ENCODE measurements at places on chromosomes 1 and 21.

DNA sequence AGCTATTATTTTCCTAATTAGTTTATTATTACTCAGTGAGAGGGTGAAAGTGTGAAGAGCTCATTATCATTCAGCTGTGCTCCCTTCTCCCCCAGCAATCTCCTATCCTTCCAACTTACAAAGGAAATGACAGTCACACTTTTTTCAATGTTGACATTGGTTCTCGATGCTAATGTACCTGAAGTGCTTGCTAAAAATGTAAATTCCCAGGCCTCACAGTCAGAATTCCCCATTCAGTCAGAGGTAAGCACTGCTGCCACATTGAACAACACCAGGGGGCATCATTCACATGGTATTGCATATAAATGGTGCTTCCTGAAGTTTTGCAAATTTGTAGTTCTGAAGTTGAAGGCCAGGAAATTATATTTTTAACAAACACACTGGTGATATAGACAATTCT lies 132.7 kb upstream of the FOXD3 start:
- no peak for DNase-seq

- no peak for DNase-seq
These were observed 17.6 kb downstream of the COL8A2 start for GRCh38 chr1:36107394-36107793.

DNA sequence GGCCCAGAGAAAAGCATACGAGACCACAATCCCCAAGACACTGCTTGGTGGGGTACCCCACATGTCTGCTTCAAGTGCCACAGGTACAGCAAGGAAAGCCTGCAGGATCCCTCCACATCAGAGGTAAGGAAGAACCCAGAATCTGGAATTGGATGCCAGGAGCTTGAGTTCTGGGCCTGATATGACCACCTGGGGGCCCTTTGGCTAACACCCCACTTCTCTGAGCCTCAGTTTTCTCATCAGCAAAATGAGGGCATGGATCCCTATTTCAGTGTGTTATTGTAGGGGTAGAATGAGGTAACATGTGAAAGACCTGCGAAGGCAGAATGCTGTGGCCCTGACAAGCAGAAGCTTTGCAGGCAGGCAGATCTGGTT lies 24.5 kb downstream of the NAV1 start:
- no peak for DNase-seq

DNA sequence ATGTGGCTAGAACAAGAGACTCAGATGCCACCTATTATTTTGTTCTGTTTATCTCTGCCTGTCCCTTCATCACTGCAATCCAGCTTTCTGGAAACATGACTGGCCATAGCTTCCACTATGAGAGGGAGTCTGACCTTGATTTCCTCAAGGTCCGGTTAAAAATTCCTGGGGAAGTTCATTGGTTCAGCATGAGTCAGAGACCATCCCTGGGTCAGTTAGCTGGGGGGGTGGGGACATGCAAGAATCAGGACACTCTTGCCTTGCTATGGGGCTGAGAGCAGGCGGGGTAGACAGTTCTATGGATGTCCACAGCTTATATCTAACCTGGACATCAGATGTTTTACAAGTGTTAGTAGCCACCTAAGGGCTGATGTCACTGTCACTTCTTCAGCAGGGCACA lies 81.1 kb downstream of the TENT5C start:
- DNase-seq: no peak

DNA sequence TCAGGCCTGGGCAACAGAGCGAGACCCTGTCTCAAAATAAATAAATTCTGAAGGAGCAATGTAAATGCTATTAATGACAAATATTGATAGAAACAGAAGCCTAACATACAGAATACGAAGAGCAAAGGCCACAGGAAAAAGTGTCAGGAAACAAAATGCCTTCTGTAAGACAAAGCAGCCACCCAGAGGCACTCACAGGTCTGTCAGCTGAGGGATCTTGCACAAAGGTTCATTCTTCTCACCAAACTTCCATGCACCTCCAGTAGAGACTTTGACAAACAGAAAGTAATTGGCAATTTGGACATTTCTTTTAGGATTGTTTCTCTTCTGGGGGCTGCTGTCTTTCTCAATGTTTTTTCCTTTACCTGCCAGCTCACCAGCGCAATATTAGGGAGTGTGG lies 1.2 kb upstream of the ALDH9A1 start:
- no peak for DNase-seq

DNA sequence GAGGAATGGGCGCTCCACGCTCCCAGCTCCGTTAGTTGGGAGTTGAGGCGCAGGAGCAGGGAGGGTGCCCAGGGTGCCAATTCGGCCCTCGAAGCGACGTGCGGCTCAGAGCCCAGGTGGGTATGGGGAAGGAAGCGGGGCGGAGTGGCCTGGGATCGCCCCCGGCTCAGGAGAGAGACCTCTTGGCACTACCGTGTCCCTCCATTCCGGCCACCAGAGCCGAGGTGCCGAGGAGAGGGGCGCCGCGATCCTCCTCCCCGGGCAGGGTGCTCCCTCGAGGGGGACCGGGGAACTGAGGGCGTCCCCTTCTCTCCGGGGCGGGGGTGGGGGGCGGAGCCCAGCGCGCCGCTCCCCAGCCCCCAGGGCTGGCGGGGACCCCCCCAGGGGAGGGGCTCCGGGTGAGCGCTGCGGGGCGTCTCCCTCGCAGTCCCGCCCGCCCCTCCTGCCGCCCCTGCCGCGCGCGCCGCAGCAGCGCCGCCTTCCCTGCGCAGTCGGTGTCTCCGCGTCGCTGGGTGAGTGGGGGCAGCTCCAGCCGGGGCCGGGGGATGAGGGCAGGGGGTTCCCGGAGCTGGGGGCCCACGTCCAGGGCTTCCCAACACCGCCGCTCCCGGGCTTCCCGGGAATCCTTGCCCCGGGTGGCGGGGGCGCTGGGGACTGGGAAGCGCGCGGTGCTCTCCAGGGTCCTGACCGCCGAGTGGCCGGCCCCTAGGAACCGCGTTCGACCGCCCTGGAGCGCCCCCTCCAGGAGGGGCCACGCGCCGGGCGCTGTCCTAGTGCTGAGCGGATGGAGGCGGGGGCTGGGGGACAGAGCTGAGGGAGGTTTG lies at the start of gene HPCA:
Gene HPCA, plus strand, starts transcription at position 488 of the 824 bp plus-strand sequence. CDS start 2,408 bp downstream, outside the sequence.
- no peak for DNase-seq

GRCh38 chr1:244214009-244214967 lies 163.2 kb downstream of the ZBTB18 start:
- DNase-seq: no peak

- no peak for DNase-seq
These were observed 102.3 kb upstream of the TIAM1 start for GRCh38 chr21:31446226-31446855.

DNA sequence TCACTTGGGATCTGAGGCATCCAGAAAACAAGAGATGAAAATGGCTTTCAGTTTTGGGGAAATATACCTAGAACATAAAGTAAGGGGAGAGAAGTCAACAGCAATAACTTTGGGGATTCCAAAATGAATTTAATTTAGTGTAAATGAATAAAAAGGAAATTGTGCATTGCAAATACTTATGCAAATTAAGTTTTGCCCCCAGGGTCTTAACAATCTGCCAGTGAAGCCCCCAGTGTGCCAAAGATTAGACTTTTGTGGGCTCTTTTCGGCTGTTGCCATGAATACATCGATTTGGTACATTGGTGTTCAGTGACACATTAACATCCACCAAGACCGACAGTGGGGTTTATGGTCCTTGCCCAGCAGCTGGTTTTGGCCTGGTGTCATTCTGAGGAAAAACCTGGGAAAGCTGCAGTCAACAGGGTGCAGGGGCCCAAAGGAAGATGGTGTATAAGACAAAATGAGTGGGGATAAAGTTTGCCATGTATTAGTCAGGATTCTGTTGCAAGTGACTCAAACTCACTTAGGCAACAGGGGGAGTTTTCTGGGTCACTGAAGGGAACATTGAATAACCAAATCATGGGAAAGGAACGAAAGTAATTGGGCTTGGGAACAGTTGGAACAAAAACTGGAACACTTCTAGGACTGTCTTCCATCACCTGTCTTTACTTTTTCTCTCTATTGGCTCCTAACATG lies 30.2 kb upstream of the IGSF3 start:
- no peak for DNase-seq

DNA sequence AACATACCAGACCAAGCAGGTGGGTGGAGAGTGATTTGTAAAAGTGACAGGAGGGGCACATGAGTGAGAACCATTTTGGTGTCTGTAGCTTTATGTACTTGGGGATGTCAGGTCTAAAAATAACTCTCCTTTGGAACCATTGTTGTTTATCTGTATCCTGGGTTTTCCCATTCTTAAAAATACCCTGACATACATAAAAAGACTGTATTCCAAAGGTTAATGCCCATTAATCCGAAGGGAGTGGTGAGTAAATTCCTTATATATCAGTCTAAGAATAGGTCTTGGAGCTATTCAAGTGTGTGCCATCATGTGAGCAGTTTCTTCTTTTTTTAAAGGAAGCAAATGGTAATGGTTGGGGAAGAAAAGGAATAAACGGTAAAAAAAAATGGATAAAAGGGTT lies 117.5 kb downstream of the TGFB2 start:
- DNase-seq: no peak

GRCh38 chr1:117930173-117930447 lies 571 bp downstream of the WDR3 start:
- no peak for DNase-seq

- no peak for DNase-seq
These were observed 189.4 kb upstream of the HOOK1 start for GRCh38 chr1:59625384-59625783.

DNA sequence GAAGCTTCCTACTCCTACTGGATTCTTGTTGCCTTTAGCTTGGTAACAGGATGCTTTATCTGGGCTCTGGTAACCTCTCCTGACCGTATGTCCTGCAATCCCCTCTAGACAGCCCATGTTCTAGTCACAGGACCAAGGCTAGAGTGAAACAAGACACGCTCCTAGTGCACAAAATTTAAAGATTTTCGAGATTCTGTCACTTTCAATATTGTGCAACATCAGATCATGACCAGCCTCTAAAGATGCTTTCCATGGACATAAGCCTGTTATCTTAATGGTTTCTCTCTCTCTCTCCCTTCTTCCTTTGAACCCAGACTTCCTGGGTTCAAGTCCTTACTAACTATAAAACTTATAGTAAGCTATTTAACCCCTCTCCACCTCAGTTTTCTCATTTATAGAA lies 1.6 kb upstream of the LY9 start:
- DNase-seq: no peak

DNA sequence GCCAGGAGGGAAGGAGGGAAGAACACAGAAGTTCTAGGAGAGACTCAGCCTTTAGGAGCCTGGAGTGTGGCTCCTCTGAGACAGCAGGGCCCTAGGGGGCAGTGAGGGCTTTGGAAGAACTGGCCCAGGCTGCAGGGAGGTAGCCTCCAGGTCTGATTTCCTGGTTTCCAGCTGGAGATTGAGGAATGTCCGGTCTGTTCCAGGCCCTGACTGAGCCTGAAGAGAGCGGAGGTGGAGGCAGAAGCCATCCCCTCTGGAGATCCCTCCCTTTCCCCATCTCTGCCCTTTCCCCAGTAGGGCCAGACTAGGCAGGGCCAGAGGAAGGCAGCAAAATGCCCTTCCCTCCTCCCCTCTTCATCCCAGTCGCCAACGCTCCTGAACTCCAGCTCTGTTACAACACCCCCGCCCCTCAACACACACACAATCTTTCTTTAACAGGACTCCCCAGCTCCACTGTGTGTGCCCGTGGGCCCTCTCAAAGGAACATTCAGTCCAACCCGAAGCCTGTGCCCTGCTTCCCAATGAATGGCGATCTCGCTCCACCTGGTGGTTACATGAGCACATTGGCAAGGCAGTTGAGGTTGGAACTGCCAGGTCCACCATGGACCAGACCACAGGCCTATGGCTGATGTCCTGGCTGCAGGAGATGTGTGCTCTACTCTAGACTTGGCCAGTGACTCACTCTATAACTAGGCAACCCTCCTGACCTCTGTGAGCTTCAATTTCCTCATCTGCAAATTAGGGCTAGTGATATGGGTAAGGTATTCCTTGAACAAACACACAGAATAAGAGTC lies 32.0 kb downstream of the MAP7D1 start:
- no peak for DNase-seq

DNA sequence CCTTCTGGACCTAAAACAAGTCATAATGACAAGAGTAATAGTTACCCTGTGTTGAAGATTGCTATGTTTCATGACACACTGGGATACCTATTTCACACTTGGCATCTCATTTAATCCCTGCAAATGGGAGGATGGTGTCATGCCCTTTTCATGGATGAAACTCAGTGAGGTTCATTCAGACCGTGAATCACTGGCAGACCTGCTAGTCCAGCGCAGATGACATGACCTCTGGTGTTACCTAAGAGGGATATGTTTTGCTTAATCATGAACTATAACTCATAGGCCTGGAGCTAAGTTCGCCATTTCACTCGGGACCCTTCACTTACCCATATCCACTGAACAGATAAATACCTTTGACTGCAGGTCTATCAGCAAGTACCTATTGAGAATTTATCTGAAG lies 286.6 kb upstream of the FMN2 start:
- no peak for DNase-seq

DNA sequence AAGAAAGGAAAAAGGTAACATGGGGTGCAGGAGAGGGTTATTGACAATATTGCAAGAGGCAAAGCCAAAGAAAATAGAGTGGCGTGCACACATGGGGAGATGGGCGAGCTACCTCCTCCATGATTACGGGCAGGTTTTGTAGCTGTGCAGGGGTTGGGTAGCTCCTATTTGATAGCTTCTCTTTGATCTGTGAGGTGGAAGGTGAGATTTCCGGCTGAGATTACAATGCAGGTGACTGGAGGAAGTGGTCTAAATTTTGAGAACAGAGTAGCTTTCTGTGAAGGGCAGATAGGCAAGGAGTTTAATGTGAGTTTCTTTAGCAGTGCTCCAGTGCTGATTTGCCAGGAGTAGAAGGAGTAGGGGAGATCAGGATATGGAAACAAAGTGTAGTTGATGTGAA lies 263.4 kb downstream of the PLA2G4A start:
- DNase-seq: no peak

- no peak for DNase-seq
These were observed 17.5 kb upstream of the PDIK1L start for GRCh38 chr1:26094076-26094669.

DNA sequence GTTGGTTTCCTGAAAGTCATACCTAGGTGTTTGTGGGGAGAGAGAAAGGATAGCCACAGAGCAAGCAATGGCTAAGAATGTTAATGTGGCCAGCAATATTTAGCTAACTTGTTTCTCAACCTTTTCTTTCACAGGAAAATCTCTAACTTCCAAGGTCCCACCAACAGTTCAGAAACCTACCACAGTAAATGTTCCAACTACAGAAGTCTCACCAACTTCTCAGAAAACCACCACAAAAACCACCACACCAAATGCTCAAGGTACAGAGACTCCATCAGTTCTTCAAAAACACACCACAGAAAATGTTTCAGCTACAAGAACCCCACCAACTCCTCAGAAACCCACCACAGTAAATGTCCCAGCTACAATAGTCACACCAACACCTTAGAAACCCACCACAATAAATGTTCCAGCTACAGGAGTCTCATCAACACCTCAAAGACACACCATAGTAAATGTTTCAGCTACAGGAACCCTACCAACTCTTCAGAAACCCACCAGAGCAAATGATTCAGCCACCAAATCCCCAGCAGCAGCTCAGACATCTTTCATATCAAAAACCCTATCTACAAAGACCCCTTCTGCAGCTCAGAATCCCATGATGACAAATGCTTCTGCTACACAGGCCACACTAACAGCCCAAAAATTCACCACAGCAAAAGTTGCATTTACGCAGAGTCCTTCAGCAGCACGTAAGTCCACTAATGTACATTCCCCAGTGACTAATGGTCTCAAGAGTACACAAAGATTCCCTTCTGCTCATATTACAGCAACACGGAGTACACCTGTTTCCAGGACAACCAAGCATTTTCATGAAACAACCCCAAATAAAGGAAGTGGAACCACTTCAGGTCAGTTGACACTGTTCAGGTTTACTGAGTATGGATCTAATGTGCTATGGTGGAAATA lies 15.3 kb downstream of the CD55 start:
- no peak for DNase-seq
